ENCODE measurements at places on chromosomes 12 and 14. TPM values are rescaled to one million over a fixed set of nuclear protein-coding genes. Genes with fewer than 3 reads are reported as not detected.

DNA sequence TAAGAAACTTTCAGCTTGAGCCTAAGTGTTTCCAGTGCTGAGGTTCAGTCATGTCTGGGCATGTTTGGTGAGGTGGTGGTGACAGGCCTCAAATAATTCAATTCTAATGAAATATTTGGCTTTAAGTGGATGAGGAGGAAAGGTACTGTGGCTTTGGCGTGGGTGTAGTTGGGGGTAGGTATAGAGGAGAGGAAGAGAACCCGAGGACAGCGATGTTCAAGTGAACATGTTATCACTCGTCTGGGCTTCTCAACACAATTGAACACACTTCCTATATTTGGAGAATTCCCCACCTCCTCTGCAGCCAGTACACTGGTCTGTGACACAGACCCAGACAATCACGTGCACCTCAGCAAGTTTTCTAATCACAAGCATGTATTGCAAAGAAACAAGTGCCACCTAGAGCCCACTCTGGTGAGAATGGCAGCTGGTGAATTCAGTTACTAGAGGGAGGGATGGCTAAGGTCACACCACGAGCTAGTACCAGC lies 53.0 kb downstream of the IFNG-AS1 start:
- no peak for DNase-seq

- no peak for DNase-seq
Observed at GRCh38 chr12:124457287-124458219, 109.9 kb downstream of the NCOR2 start.

- DNase-seq: peak; percentile 67
Observed at GRCh38 chr14:104132981-104133380, 5.4 kb upstream of the KIF26A start.

DNA sequence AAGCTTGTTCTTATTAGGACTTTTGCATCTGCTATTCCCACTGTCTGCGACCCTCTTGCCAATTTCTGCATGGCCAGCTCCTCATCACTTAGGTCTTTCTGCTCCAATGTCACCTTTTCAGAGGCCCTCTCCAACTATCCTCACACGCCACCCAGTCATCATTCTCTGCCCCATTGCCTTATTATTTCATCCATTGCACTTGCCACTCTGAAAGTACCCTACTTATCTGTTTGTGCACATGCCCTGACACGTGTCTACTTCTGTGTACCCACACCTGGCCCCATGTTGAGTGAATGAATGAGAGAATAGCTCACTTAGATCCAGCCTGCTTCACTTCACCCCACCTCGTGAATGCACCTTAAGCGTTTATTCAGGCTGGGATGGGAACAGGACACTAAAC lies 218.7 kb upstream of the TBX3 start:
- DNase-seq: no peak

DNA sequence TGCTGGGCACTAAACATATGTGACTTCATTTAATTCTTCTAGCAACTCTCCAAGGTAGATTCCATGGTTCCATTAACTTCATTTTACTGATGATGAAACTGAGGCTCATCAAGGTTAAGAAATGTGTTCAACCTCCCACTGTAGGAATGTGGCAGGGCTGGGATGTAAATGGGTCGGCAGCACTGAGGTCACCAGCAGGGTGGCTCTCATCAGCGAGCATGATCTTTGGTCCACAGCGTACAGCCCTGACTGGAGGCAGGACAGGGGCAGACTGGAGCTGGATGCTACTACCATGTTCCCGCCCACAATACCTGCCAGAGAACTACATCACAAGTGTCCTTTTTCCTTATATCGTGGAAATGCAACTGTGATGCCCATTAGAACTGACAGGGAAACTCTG lies 4.6 kb downstream of the APPL2 start:
- no peak for DNase-seq

DNA sequence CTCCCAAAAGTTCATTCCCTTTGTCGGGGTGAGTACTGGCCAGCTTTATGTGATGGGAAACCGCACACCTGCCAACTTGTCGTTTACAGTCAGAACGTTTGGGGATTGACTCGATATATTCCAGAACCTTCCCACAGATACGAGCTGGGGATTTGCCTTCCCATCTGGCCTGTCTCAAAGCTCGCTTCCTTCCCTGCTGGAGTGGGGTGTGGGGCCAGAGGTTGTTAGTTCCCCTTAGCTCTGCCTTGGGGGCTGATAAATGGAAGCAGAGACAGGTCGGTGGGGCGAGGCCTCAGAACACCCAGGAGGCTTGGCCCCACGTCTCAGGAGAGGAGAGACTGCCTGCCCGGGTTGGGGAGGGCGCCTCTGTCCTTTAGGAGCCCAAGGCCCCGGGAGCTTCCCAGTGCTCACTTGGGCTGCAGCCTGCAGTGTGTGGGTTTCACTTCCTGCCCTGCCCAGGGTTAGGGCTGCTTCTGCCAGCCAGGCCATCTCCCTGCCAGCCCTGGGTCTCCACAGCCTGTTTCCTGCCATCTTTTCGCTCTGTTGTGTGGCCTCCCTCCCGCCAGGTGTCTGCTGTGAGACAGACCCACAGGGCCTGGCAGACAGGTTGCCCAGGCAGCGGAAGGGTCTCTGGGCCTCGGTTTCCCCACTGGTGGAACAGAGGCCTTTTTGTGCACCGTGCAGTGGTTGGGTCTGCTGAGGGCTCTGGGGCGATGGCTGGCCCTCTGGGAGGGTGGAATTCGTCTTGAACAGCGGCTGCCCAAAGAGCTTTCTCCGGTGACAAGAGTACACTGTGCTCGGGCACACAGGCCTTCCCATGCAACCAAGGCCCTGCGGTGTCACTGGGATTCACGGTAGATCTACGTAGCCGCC lies 8.1 kb upstream of the TEX22 start:
- DNase-seq: no peak

GRCh38 chr12:124217508-124218242 lies 77.2 kb upstream of the RFLNA start:
- DNase-seq: no peak

DNA sequence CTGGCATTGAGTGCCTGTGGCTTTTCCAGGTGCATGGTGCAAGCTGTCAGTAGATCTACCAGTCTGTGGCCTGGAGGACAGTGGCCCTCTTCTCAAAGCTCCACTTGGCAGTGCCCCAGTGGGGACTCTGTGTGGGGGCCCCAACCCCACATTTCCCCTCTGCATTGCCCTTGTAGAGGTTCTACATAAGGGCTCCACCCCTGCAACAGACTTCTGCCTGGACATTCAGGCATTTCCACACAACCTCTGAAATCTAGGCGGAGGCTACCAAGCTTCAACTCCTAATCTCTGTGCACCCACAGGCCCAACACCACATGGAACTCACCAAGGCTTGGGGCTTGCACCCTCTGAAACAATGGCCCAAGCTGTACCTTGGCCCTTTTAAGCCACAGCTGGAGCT lies 102.7 kb upstream of the PLEKHG7 start:
- DNase-seq: no peak

WNT1 gene
- total RNA-seq: not detected

ZNF385A gene
- total RNA-seq: 5.7 TPM

OTOGL gene
- 0.11 TPM for total RNA-seq

PZP gene
- total RNA-seq: not detected
